ENCODE measurements at places on chromosomes 6 and 20. TPM values are rescaled to one million over a fixed set of nuclear protein-coding genes. Genes with fewer than 3 reads are reported as not detected.

The THBS2 gene
- total RNA-seq: 0.16 TPM

The E2F1 gene
- total RNA-seq: 18.9 TPM

The ELOVL2 gene
- 30.4 TPM for total RNA-seq

The GTSF1L gene
- not detected for total RNA-seq

The TAGAP gene
- total RNA-seq: 0.03 TPM

The PACRG gene
- total RNA-seq: not detected

The GPR63 gene
- 1.6 TPM for total RNA-seq

The PAX1 gene
- not detected for total RNA-seq

Data from SK-MEL-5 (cell line).